Activated naive CD4-positive, alpha-beta T cell treated with anti-CD3 and anti-CD28 coated beads, Interleukin-2, amount 50 U/mL, for 72 hours (primary cell): ENCODE measurements at places on chromosomes 3 and 15.

- DNase-seq = no peak
Measured at GRCh38 chr3:79297245-79297960, 470.4 kb downstream of the ROBO1 start.

DNA sequence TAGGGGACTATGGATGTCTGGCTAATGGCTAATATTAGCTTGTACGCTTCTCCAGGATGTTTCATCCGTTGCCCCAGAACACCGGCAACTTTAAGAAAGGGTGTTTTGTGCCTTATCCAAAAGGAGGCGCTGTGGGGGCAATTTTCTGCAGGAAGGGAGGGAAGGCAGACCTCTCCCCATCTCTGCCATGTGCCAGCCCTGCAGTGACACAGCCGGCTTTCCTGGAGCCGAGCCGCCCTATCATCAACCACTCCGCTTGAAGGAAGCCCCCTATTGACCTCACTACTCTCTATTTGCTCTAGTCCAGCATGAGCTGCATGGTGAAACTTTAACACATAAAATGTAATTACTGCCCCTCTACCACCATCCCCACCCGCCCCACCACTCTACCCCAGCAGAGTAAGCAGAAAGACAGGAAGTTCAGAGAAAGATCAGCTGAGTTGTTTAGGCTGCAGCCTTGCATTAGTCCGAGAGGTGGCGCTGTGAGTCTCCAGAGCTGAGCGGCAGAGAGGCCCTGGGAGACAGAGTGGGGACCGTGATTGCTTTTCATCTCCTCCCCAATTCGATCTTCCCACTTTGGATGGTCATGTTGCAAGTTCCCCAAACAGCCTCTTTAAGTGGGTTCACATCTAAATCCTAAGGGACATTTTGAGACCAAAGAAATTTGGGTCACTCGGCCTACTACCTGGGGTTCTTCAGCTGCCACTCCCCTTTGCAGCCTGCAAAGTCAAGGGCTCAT, 24.5 kb upstream of the RAD18 start:
- DNase-seq = peak; percentile 73

- no peak for DNase-seq
Measured at GRCh38 chr15:51130344-51130743, 35.6 kb upstream of the TNFAIP8L3 start.

DNA sequence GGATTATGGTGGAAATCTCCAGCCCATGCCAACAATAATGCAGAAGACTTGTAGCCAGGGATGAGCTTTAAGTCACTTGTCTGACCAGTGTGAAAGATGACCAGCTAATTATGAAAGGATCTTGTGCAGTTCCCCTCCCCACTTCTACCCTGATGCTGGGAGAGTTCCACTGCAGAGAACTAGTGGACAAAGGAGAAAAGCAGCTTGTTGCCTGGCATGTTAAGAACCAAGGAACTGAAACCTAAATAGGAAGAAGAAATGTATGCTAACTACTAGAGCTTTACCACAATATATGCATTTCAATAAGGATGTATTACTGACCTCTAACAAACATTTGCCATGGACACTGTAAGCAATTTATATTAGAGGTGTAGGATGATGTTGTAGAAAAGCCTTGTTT, 52.2 kb upstream of the CSTA start:
- DNase-seq = no peak

- DNase-seq = no peak
Measured at GRCh38 chr3:146540978-146541377, 3.4 kb downstream of the PLSCR1 start.

- DNase-seq = peak; percentile 94
Measured at GRCh38 chr3:157127831-157128767, 31.8 kb downstream of the CCNL1 start.

GRCh38 chr3:112644453-112644852, 3.5 kb upstream of the CCDC80 start:
- DNase-seq = no peak

DNA sequence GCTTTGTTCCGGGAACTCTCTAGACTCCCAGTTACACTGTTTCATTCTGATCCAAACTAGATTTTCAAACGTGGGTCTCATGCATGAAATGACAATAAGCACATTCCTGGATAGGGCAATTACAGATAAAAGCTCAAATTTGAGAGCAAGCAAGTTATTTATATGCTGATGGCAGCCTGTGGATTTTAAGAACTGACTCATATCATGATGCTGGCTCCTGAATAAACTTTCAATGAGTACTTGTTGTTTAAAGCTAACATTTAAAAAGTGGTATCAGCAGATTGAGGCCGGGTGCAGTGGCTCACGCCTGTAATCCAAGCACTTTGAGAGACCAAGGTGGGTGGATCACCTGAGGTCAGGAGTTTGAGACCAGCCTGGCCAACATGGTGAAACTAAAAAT, 66.6 kb downstream of the LEO1 start:
- no peak for DNase-seq

- no peak for DNase-seq
Measured at GRCh38 chr3:29506502-29506901, 225.6 kb downstream of the RBMS3 start.

DNA sequence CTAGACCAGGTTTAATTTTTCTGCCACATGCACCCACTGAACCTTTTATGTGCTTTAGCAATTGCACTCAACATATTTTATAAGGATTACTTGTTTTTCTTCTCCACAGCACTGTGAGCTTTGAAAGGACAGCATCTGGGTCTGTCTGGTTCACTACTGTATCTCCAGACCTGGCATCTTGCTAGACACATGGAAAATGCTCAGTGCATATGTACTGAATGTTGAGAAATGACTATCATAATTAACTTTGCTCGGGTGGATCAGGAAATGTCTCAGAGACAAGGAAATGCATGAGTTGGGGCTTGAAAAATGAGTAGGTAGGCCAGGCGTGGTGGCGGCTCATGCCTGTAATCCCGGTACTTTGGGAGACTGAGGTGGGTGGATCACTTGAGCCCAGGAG, 40.2 kb downstream of the DOCK3 start:
- no peak for DNase-seq

GRCh38 chr3:141276398-141276797, 44.8 kb downstream of the PXYLP1 start:
- DNase-seq = no peak

GRCh38 chr3:53171827-53172505, 11.0 kb downstream of the PRKCD start:
- DNase-seq = no peak

DNA sequence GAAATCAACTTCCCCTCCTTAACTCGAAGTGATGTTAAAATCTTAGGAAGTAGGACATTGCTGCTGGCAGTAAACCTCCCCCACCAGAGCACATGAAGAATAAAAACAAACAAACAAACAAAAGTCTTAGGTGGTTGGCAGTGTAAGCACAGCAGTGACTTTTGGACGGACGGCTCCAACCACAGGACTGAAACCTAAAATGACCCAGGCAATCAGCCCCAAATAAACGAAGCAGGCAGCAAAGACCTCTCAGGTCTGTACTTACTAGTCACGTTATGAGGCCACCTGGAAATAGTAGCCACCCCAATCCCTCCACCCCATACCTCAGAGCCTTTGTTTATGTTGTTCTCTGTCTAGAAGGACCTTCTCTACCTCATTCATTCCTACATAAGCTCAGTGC, 33.5 kb upstream of the HES1 start:
- no peak for DNase-seq

GRCh38 chr3:9781978-9782603, 10.2 kb downstream of the TADA3 start:
- no peak for DNase-seq

DNA sequence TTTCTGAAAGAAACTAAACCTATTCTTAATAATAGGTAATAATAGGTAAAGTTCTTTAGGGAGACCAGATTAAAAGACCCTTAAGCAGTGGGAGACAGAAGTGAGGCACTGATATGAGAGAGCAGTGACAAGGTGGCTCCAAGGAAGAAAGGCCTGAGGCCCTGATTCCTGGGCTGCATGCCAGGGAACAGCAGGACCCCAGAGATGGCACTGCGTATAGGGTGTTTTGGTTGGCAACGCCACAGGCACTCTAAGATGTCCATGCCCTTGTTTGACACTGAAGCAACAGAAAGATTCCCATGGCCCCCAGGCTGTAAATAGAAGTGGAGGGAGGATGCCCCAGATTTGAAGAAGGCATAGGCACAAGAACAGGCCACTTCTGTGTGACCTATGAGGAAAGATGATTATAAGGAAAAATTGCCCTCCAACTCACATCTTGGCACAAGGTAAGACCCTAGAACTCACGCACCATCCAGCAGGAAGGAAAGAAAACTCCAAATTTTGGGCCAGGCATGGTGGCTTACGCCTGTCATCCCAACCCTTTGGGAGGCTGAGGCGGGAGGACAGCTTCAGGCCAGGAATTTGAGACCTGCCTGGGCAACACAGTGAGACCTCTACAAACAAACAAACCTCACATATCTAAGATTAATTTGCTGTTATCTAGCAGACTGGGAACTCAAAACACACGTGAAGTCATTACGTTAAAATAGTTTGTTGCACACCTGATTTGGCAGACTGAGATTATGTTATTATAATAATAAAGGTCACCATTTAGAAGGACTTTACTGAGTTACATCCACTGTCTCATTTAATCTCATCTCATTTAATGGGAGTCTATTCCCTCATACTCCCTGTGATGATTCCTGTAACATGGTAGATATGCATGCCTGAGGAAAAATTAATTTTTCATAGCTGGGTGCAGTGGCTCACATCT, 10.5 kb upstream of the BLM start:
- DNase-seq = no peak

GRCh38 chr3:119894195-119894594, 112.3 kb downstream of the NR1I2 start:
- no peak for DNase-seq

GRCh38 chr15:93141371-93141794, 52.4 kb upstream of the RGMA start:
- DNase-seq = no peak

GRCh38 chr3:144010371-144010770, 38.7 kb downstream of the DIPK2A start:
- DNase-seq = no peak

GRCh38 chr15:56568466-56569167, 103.7 kb upstream of the MNS1 start:
- DNase-seq = no peak

- peak; percentile 15 for DNase-seq
Measured at GRCh38 chr3:141795276-141795675, 32.1 kb downstream of the GRK7 start.

DNA sequence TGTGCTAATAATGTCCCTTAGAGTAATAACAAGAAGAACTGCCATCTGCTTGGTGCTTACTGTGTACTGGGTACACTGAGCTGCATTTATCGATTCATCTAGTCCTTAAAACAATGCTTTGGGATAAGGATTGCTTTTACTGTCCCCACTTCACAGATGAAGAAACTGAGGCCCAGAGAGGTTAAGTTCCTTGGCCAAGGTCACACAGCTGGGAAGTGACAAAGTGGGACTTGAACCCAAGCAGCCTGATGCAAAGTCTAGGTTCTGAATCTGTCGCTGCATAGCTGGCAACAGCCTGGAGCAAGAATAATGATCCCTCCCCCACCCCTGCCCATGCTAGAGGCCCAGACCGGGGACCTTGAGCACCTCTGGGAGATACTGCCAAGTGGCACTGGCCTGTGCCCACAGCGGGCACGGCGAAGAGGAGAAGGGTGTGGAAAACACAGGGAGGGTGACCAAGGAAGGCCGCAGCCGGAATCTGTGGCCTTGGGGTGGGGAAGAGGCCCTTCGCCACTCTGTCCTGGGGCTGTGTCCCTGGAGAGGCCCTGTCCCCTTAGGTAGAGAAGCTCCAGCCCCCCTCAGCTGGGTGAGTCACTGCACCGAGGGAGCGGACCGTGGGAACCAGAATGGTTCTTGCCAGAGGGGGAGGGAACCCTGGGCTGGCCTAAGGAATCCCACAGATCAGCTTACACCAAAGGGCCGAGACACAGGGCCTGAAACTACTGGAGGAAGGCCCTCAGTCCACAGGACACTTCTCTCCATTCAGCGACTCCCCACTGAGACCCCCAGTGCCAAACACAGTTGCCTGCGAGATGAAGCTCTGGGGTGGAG, 3.5 kb downstream of the PLXND1 start:
- DNase-seq = no peak

DNA sequence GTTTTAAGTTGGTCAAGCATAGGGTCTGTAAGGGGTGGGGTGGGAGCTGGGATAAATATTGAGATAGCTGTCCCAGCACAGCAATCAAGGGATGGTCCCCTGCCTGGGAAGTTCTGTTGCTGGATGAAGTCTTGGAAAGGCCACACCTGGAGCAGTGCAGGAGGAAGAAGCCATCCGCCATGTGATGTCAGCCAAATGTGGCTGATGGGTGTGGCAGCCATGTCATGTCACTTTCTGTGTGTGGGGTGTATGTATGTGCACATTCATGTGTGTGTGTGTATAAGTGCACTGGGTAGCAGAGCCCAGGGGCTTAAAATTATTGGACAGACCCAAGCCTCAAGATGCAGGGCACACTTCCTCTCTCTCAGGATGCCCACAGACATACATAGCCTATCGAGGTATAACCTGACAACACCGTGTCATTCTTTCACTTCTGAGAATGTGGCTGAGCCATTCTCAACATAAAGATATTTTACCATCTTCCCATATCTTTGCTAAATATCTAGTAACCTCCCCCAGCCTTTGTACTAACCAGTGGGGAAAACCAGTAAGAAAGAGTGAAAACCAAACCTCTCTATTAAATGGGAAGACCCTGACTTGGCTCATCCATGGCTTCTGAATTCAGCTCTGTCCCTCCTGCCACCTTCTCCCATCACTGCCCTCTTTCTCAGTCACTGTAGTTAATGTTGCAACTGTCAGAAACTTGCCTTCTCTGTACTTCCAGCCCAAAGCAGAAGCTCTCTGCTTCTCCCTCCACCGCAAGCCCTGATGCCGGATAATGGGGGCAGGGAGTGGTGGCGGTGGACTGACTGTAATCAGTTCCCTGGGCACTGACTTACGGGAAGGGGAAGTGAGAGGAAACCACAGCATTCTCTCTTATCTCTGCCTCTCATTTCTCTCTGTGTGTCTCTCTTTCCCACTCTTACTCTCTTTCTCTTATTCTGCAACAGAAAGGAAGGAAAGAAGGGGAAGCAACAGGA, 11.2 kb downstream of the TNFSF10 start:
- DNase-seq = peak; percentile 63

- no peak for DNase-seq
Measured at GRCh38 chr15:47371939-47372338, 345.4 kb upstream of the SEMA6D start.

DNA sequence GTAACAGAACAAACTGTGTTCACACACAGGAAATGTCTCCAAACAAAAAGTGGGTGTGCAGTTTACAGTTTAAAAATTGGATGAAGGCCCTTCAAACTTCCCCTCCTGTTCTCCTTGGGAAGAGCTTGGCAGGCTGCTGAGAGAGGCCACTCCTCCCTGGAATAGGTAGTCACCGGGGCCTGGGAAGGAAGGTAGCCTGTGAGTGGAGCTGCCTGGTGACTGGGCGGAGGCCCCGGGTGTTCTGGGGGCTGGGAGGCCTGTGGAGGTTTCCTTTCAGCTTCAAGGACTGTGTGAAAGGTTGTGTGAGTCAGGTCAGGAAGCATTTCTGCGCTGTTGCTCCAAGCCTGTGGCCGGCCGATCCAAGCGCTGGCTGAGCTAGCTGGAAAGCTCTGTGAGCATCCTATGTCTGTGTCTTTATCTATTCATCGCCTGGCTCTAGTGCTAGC, 14.1 kb downstream of the SLCO3A1 start:
- no peak for DNase-seq
